ENCODE measurements at places on chromosomes 4 and X.

- DNase-seq = peak; percentile 6
These were observed 121.6 kb downstream of the RASL11B start for GRCh38 chr4:52983563-52984303.

DNA sequence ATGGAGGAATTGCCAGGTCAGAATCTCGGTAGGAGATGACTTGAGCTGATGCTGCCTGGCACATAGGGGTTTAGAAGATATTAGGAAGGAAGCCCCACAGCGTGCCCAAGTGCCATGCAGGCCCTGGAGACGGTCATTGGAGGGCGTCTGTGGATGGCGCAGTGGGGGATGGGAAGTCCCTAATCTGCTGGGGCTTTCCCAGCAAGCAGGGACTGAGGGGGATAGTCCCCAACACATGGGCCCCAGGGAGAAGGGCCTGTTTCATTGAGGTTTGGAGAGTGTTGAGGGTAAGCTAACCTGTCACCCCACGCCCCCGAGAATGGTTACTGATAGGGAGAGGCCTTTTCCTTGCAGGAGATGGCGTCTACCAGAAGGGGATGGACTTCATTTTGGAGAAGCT, 7.8 kb downstream of the TAFAZZIN start:
- no peak for DNase-seq

- DNase-seq = no peak
These were observed 31.5 kb upstream of the HDAC8 start for GRCh38 chrX:72604112-72604511.

DNA sequence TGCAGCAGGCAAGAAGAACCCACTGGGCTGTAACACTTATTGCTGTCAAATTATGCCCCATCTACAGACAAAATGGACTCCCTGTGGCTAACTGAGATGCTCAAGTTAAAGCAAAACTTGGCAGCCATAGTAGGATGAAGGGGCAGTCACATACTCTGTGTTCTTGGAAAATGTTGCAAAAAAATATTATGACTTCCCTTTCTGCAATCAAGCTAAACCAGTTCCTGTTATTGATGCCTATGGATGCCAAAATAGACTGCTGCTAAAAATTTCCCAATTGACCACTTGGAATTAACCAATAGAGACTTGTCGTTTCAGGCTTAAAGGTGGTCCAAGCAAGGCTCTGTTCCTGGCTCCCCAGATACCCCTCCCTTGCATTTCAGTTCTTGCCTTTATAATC, 49.5 kb downstream of the IQCM start:
- no peak for DNase-seq

DNA sequence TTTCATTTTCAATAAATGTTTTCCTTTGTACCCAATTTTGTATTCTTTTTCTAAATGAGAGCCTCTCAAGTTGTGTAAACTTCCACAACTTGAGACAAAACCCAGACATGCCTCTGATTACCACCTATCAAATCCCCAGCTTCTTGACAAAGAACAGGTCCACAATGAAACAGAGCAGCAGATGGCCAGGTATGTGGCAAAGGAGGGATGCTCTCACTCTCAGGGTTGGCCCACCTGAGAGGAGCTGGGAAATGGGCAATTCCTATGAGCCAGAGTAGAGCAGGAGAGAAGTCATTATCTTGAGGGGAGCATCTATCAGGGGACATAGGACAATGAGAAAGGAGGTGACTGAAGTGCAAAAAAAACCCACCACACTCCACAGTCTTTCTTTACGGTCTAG, 273.5 kb upstream of the FAM241A start:
- DNase-seq = no peak
